ENCODE measurements at places on chromosomes 11 and 22.
A peak's percentile ranks its signal among the peaks of the same experiment; 100 is the strongest.

- no peak for DNase-seq
Observed at GRCh38 chr11:131689049-131689925, 318.9 kb downstream of the NTM start.

DNA sequence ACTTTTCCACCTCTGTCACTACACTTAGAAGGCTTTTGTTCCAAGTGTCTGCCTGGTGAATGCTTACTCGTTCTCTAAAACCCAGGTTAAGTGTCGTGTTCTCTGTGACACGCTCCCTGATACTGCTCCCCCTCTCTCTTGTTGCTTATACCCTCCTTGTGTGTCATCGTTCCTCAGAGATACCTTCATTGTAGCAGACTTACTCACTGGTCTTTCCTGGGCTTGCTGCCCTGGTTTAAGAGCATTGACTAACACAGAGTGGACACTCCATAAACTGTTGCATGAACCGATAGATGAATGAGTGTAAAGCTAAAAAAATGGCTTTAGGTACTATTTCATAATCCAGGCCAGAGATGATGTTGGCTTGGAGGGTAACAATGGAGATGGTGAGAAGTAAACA is 171.3 kb downstream of the GRIK4 start:
- no peak for DNase-seq

GRCh38 chr11:115665175-115665821 is 161.1 kb upstream of the CADM1 start:
- DNase-seq: no peak

GRCh38 chr11:130536106-130537040 is 87.9 kb downstream of the ADAMTS15 start:
- DNase-seq: no peak

DNA sequence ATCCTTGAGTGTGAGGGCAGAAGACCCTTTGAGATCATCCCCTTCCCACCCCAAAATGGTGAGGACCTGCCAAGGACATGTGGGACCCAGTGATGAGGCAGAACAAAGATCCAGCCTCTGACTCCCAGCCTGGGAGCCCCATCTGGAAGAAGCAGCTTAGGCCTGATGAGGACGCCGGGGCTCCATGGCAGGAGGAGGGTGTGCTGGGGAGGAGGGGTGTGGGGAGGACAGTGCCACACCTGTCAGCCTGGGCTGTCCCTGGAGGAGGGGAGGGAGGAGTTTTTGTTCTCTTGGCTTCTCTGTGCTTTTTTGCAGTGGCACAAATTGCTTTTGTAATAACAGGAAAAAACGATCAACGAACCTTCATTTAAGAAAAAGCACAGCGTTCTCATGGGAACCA is 44.4 kb upstream of the DAGLA start:
- DNase-seq: no peak

GRCh38 chr11:7257724-7258123 is 6.0 kb downstream of the SYT9 start:
- DNase-seq: no peak

- no peak for DNase-seq
Observed at GRCh38 chr11:8093931-8094575, 13.0 kb downstream of the TUB start.

- DNase-seq: no peak
Observed at GRCh38 chr11:131661132-131661531, 290.7 kb downstream of the NTM start.

- no peak for DNase-seq
Observed at GRCh38 chr11:70109006-70109405, 30.9 kb downstream of the ANO1 start.

GRCh38 chr11:44629732-44630345 is 64.4 kb downstream of the CD82 start:
- DNase-seq: no peak

- DNase-seq: peak; percentile 5
Observed at GRCh38 chr22:47849576-47849975, 1087.1 kb downstream of the TBC1D22A start.

- no peak for DNase-seq
Observed at GRCh38 chr11:9660886-9661285, 3.0 kb upstream of the SWAP70 start.

DNA sequence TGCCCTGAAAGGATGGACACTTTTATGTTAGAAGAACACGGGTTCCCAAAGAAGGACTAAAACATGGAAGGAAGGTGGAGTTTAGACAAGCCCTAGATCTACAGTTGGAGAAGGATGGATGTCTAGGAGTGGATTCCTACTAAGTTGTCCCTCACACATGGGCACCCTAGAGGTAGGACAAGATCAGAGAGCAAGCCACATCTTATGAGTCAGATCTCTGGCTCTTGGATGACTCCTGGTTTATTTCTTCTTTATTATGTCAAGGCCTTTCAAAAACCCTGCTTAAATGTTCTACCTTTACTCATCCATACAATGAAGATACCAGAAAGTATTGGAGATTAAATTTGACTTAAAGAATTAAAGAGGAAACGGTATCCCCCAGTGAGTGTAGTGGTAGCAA is 34.4 kb downstream of the PRCP start:
- no peak for DNase-seq

DNA sequence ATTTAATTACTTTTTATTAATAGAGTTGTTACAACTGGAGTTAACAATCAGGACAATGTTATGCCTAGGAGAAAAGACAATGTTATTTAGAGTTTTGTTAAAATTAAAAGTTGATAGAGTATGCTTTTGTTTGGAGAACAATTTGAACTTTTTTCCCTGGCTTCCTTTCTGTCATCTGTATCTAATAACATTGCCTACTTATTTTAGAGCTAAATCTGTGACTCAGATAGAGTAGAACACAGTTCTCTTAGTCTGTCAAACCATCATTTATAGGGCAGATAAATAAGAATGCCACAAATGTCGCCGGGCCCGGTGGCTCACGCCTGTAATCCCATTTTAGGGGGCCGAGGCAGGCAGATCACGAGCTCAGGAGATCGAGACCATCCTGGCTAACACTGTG is 28.9 kb upstream of the YAP1 start:
- no peak for DNase-seq

DNA sequence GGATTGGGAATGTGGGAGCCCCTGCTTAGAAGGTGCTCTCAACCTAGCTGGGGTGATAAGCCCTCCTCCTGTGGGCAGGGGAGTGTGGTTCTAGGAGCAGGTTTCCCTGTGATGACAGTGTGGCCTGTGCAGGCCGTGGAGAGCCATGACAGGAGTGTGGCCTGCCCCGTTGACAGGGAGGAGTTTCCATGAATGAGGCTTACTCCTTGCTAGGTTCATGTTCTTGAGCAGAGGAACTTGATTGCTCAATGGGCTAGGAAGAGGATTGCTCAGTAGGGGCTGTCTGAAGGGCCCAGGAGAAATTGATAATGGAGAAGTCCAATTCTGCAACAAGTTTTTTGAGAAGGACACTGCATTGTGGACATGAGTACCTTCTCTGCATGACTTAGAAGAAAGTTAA is 92.0 kb downstream of the PPP6R3 start:
- DNase-seq: no peak

DNA sequence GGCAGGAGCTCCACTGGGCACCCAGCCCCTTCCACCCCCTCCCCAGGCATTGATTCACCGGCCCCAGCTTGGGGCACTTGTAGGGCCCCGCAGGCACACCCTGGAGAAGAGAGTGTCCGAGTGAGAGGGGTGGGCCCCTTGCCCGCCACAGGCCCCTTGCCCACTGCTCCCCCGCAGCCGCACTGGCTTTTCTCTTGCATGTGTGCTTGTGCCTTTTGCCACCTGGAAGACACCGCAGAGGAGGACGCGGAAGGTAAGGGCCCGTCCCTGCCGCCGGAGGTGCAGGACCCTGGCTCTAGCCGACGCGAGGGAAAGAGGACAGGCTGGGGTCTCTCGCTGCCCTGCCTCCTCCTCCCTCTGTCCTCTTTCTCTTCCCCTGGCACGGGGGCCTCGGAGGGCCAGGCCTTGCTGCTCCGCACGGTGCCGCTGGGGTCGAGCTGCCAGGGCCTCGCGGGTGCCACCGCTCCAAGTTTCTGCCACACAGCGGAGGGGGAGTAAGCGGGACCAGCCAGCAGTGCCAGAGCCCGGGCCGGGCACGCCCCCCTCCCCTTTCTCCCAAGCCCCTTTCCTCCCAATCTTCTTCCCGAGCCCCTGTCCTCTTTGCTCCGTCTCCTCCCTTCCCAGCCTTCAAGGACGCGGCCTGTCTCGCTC is 9.5 kb downstream of the TNNT3 start:
- no peak for DNase-seq

DNA sequence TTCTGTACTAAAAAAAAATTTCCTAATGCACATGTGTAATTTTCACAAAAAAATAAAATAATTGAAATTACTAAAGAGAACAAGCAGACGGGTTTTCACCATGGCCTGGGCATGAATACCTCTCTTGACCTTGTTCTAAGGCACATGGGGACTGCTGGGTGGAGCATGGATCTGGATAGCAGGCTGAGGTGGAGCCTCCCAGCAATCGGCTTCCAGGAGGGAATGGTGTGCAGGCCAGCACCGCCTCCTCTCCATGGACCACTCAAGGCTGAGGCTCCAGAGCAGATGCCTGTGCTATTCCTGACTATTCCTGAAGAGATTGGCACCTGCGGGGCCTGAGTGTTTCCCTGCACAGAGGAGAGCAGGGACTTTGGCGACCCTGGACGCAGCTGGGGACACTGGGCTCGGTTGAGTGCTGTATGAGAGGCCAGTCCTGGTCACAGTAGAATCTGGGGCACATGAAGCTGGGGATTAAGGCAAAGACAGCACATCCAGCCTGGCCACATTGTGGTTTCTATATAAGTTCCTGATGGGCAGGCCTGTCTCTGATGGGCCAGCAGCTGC is 963.6 kb downstream of the BRD1 start:
- no peak for DNase-seq

GRCh38 chr11:65208785-65209710 is 27.3 kb downstream of the CAPN1 start:
- DNase-seq: no peak

GRCh38 chr11:61626580-61627380 is 45.9 kb upstream of the SYT7 start:
- peak; percentile 79 for DNase-seq

DNA sequence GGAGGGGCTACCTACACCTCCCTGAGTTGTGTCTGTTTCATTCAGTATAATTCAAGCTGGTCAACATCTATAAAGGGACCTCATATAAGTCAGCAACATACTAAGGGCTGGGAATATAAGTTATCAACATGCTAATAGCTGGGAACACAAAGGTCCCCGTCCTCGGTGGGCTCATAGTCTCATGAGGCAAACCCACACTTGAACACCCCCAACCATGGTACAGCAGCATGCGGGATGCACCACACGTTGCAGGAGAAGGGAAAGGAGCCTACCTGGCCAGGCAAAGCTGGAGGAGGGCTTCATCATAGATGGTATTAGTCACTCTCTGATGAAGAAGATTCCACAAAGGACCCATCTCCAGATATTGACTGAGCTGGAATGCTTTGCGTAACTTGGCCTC is 561.8 kb upstream of the B3GAT1 start:
- DNase-seq: no peak

DNA sequence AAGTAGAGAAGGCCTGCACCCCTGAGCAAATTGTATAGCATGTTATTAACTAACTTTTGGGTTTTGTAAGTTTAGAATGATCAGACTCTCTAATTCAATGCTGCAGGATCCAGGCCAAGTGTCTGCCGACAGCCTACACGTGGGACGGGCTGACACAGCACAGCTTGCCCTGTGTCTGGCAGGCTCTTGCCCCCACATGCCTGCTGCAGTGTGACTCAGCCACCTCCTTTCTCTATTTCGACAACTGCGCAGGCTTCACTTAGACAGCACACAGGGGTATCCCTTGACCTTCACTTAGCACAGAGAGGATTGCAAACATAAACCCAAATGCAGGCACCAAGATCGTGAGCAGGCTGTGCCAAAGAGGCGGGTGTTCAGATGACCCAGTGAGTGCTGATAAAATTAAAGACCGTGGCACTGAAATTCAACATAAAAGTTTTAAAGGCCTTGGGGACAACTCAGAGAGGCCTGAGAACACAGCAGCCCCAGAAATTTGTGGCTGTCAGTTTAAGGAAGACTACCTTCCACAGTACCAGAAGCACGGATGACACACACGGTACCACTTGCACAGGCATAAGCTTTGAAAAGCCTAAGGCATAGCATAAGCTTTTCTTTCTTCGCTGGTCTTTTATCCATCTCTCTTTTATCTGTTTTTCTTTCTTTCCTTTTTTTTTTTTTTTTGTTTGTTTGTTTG is 37.8 kb downstream of the SCN3B start:
- DNase-seq: peak; percentile 53

GRCh38 chr11:127875131-127875530 is 712.2 kb downstream of the ETS1 start:
- DNase-seq: no peak

- no peak for DNase-seq
Observed at GRCh38 chr11:19366992-19367709, 126.4 kb upstream of the E2F8 start.

DNA sequence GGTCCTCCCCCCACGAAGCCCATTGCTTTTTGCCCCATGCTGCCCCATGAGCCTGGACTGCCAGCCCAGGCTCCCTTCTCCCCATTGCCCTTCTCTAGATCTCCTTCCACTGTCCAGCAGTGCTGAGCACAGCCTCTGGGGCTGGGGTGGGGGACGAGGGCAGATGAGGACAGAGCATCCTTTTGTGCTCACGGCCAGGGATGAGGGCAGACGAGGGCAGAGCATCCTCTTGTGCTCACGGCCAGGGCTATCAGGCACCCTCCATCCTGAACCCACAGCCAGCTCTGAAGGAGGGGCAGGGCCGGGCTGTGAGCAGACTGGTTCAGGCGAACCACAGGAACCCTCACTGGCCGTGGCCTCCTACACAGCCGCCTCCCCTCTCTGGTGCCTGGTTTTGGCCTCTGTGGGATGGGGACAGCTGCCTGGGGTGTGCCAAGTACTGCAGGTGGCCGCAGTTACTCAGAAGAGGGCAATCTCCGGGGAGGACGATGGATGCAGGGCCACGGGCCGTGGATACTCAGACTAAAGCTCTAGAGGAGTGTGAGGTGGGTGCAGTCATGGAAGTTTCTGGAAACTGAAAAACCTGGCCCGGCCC is 1258.8 kb downstream of the BRD1 start:
- no peak for DNase-seq

GRCh38 chr11:60831501-60832079 is 10.3 kb upstream of the CCDC86 start:
- DNase-seq: no peak

DNA sequence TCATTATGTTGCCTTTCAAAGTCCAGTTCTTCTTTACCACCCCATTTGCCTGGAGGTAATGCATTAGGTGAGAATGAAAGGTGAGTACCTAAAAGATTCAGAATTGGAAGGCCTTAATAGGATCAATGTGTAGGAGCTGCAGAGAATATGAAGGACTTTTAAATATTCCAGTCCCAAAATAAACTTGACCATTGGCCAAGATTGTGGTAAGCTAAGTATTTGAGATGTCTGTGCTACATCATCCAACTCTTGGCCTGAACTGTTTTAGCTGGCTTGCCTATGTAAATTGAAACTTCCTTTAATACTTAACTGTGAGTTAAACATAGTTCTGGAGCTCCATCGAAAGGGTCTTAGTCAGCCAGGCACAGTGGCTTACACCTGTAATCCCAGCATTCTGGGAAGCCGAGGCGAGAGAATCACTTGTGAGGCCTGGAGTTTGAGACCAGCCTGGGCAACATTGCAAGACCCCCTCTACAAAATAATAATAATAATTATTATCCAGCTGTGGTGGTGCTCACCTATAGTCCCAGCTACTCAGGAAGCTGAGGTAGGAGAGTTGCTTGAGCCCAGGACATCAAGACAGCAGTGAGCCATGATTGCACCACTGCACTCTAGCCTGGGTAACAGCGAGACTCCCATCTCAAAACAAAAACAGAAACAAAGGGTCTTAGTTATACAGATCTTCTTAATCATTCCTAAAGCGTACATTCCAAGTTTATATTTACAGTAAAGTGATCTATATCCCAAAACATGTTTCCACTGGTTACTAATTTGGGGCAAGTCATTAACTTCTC is 29.8 kb downstream of the MTMR3 start:
- peak; percentile 22 for DNase-seq

GRCh38 chr22:29992341-29993275 is 87.7 kb upstream of the HORMAD2 start:
- no peak for DNase-seq
